RWPE1 (cell line): ENCODE measurements at places on chromosomes 3 and 15.

- peak; percentile 55 for DNase-seq
Observed at GRCh38 chr3:27431116-27431515, 53.1 kb downstream of the SLC4A7 start.

DNA sequence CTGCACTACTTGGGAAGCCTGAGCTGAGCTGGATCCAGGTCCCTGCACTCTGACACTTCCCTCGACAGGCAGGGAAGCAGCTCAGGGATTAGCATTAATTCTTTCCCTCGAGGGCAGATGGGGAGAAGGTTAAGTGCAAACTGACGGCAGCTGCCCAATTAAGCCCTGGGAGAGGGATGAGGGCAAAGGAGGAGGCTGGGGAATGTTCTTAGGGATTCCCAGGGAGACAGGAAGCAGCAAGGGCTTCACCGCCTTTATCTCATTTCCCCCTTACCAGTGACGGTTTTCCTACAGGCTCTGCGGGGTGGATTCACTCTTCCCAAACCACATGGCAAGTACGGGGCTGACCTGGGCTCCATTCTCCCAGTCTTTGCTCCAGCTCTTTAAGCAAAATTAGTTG lies 519.0 kb upstream of the PROK2 start:
- no peak for DNase-seq

- no peak for DNase-seq
Observed at GRCh38 chr3:164683489-164683888, 394.8 kb downstream of the SI start.

DNA sequence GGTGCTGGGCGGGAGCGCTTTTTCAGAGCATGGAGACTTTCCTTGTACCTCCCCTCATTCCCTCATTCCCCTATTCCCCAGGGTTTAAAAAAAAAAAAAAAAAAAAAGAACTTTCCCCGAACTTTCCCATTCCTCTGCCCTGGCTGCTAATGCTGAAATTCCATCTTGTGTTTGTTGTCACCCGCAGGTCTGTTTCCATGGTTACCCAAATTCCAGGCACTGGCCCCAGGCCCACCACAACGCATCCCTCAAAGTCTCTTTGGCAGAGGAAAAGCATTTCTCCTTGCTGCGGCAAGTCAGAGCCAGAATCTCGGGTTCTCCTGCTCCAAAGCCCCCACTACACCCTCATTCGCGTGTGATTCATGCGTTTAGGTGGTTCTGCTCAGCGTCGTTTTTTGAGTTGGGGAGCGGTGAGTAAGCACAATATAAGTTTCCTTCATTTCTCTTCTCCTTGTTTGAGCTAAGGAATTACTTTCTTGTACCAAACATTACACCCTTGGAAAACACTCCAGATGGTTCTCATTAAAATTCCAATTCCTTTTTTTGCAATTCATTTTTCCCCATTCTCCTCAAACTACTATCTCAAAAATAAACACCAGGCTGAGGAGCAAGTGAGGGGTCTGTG lies 21.6 kb downstream of the ANAPC13 start:
- no peak for DNase-seq

DNA sequence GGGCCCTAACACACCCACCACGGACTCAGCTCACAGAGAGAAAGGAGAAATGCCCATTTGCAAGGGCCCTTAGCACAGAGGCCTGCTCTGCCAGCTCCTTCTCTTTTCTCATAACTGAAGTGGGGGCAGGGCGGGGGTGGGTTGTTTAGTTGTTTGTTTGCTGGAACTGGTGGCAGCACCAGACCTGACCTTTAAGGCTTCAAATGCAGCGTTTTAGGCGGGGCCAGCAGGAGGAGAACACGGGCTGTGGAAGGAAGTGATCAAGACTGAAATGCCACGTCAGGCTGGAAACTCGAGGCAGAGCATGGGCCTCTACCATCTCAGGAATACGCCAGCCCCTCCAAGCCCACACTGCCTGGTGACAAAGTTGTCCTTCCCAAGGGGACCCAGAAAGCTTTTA lies 9.3 kb downstream of the CACNA2D2 start:
- DNase-seq = no peak

- no peak for DNase-seq
Observed at GRCh38 chr15:62324382-62324781, 159.3 kb upstream of the C2CD4B start.

GRCh38 chr3:157618075-157618760 lies 115.0 kb upstream of the VEPH1 start:
- DNase-seq = peak; percentile 56

GRCh38 chr3:22714749-22715148 lies 488.4 kb upstream of the UBE2E2 start:
- no peak for DNase-seq

DNA sequence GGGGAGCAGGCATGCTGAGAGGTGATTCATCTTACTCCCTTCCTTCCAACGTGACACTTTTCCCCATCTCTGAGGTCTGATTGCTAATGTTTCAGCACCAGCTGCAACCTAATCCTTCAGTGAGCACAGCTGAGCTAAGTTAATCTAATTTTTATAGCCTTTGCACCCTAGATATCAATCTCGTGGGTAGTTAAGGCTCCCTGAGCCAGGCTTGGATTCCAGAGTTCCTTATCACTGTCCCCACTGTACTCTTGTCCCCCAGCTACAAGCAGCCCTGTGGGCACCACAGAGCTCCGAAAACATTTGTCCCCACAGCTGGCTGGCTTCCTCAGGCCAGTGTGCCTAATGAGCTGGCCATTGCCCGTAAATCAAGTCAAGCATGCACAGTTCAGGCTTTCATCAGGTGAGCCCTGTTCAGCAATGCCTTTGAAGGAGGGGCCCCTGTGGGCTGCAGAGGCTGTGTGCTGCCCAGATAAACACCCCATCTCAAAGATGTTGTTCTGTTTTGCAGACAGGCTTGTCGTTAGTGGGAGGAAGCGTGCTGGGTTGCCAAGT lies 376.9 kb upstream of the RASGRP1 start:
- DNase-seq = no peak

DNA sequence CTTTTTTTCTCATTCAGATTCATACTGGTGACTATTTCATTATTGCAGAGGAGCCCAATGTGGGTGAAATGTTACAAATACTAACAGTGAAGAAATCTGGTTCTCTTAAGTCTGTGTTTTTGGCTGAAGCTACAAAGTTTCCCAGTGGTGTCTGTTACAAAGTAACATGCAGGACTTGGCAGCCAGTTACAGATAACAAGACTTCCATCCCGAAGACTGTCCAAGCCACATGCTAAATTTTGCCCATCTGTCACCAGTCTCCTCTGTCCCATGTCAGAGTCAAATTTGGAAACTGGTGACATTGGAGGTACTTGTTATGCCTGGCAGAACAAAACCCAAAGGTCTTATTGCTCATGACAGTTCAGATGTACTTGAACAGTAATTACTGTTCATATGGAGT lies 269.2 kb upstream of the GOLIM4 start:
- DNase-seq = no peak

DNA sequence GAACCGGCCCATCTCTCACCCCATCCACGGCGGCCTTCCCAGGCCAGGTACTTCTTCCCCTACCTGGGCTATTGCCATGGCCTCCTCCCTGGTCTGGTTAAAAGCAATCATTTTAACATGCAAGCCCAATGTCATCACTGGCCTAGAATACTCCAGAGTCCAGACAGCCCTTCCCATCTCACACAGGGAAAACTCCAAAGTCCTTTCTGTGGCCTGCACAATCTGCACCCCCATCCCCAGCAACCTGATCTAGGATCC lies 45.8 kb upstream of the SLCO2A1 start:
- DNase-seq = no peak
